ENCODE measurements at places on chromosomes 7 and 10.

DNA sequence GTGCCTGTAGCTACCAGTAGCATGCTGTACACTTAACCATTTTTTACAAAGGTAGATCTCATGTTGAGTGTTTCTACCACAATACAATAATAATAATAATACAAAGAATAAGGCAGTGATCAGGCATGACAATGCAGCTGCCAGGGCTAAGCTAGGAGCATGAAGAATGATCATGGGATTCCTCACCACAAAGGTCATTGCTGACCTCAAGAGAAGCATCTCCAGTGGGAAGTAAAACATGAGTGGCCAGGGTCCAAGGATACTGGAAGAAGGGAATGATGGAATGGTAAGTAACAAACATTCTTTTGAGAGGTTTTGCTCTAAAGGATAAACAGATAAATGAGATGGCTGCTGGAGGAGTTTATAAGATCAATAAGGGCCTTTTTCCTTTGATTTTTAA lies 591.1 kb downstream of the TNS3 start:
- no peak for DNase-seq

DNA sequence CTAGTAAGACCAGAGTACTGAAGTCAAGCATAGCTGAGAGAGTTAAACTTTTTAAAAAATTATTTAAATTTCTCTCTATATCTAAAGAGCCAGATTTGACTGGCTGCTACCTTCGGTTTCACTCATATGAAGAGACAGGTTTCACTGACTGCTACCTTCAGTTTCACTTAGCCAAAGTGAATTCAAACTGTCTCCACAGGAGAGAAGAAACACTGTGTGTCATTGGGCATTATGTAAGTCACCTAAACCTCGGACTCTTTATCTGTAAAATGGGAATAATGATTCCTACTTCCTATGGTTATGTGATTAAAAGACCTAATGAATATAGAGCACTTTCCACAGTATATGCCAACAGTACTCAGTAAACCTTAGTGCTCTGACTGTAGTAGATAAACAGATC lies 41.6 kb upstream of the MET start:
- DNase-seq = no peak

GRCh38 chr10:118488710-118489497 lies 106.5 kb downstream of the PRLHR start:
- no peak for DNase-seq

DNA sequence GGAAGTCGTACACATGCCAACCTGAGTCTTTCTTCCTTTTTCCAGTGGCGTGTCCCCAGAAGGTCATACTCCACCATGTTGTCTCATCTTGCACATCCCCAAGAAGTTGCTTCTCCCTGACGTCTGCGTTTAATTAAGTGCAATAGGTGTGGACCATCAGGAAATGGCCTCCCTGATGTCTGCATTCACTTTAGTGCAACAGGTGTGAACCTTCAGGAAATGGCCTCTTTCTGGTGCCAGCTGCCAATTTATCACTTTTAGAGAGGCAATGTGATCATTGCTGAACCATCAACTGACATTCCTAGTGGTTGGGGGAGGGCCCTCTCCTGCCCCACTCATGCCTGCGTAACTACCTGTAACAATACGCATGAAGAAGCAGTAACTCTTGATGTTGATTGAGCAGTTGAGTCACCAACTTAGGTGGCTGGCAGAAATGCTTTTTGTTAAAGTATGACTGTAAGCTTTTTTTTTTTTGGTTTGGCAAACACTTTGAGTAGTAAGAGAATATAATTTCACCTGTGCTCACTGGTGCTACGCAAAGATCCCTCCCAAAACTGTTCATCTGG lies 25.8 kb downstream of the SCIN start:
- no peak for DNase-seq

GRCh38 chr7:108417926-108418325 lies 38.3 kb downstream of the NRCAM start:
- no peak for DNase-seq

DNA sequence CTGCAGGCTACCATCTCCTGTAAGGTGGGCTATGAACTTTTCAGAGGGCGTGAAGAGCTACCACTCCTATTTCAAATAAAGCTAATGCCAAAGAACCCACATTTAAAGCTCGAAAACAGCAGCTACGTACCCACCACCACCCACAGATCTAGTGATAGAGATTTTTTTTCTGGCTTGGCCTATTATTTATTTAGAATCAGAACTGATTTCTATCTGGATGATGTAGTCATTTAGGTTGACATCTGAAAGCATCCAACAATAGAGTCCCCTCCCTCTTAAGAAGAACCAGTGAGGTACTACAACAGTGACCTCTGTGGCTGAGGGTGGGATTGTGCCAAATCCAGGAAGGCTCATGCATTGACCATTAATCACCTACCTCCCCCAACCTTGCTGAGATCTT lies 113.8 kb upstream of the ADO start:
- no peak for DNase-seq

DNA sequence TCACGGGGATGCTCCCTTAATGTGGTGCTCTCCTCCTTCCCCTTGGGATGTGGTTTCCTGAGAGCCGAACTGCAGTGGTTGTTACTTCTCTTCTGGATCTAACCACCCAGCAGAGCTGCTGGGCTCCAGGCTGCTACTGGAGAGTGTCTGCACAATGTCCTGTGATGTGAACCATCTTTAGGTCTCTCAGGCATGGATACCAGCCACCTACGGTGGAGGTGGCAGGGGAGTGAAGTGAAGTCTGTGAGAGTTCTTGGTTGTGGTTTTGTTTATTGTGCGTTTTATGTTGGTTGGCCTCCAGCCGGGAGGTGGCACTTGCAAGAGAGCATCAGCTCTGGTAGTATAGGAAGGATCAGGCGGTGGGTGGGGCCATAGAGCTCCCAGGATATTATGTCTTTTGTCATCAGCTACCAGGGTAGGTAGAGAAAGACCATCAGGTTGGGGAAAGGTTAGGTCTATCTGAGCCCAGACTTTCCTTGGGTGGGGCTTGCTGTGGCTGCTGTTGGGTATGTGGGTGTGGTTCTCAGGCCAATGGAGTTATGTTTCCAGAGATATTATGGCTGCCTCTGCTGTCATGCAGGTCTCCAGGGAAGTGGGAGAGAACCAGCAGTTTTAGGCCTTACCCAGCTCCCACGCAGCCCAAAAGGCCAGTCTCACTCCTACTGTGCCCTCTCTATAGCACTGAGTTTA lies 87.9 kb downstream of the KIF20B start:
- no peak for DNase-seq

DNA sequence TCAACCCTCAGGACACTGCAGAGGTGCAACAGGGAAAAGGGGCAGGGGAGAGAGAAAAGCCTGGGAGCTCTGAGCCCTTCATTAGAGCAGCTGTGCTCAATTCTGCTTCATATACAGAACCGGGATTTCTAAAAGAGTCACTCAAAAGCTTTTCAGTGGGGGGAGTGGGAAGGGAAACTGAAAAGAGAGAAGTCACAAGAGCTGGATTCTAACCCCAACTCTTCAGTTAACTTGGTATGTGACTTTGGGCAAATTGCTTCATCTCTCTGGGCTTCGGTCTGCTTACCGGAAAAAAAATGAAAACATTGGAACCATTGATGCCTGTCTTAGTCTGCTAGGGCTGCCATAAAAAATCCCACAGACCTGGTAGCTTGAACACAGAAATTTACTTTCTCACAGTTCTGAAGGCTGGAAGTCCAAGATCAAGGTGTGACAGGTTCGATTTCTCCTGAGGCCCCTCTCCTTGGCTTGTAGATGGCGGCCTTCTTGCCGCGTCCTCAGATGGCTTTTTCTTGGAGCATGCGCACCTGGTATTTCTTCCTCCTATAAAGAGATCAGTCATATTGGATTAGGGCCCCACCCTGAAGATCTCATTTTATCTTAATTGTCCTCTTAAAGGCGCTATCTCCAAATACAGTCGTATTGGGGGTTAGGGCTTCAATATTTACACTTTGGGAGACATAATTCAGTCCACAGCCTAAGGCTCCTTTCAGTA lies 118.3 kb upstream of the KMT2E start:
- DNase-seq = no peak

GRCh38 chr10:52128056-52128683 lies 185.9 kb upstream of the DKK1 start:
- no peak for DNase-seq

DNA sequence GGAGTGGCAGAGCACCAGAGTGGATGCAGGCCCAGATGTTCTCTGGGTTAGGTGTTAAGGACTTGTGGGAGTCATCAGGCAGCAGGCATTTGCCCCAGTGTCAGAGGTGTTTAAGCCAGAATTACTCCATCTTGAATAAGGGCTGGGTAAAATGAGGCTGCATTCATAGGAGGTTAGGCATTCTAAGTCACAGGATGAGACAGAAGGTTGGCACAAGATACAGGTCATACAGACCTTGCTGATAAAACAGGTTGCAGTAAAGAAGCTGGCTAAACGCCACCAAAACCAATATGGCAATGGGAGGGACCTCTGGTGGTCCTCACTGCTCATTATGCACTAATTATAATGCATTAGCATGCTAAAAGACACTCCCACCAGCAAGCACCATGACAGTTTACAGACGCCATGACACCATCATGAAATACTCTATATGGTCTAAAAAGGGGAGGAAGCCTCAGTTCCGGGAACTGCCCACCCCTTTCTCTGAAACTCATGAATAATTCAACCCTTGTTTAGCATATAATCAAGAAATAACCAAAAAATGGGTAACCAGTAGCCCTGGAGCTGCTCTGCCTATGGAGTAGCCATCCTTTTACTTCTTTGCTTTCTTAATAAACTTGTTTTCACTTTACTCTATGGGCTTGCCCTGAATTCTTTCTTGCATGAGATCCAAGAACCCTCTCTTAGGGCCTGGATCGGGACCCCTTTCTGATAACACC lies 882 bp upstream of the LRRC61 start:
- no peak for DNase-seq

DNA sequence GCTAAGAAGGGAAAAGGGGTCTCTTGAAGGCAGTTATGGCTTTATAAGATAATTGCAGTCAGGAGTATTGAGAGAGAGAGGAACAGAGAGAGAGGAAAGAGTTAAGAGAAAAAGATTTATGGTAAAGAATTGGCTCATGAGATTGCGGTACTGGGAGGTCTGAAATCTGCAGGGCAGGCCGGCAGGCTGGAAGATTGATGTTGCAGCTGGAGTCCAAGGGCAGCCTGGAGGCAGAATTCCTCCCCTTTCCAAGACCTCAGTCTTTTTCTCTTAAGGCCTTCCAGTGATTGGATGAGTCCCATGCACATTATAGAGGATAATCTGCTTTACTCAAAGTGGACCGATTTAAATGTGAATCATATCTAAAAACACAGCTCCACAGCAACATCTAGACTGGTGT lies 68.4 kb downstream of the HACD1 start:
- no peak for DNase-seq

GRCh38 chr10:100046021-100046486 lies 35.6 kb downstream of the CPN1 start:
- peak; percentile 58 for DNase-seq

- DNase-seq = no peak
Measured at GRCh38 chr10:14146501-14146900, 184.2 kb downstream of the FRMD4A start.

DNA sequence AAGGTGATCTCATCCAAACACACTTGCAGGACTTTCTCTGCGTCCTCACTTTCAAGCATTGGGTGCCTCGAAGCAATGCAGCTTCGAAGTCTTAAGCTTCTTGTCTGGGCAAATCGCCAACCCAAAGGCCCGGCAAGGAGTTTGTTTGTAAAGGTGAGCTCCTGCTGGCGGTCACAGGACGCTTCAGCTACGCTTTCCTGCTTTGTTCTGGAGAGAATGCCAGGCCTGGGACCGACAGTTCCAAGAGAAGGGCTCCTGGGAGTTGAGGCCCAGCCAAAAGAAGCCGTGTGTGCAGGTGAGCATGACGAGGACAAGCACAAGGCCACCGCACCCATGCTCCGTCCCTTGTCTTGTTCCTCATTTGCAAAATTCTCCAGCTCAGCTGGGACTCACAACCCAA lies 106.6 kb upstream of the DOCK1 start:
- no peak for DNase-seq

- DNase-seq = no peak
Measured at GRCh38 chr10:48428896-48429295, 122.4 kb downstream of the MAPK8 start.

- no peak for DNase-seq
Measured at GRCh38 chr10:77524281-77524711, 113.3 kb downstream of the KCNMA1 start.

DNA sequence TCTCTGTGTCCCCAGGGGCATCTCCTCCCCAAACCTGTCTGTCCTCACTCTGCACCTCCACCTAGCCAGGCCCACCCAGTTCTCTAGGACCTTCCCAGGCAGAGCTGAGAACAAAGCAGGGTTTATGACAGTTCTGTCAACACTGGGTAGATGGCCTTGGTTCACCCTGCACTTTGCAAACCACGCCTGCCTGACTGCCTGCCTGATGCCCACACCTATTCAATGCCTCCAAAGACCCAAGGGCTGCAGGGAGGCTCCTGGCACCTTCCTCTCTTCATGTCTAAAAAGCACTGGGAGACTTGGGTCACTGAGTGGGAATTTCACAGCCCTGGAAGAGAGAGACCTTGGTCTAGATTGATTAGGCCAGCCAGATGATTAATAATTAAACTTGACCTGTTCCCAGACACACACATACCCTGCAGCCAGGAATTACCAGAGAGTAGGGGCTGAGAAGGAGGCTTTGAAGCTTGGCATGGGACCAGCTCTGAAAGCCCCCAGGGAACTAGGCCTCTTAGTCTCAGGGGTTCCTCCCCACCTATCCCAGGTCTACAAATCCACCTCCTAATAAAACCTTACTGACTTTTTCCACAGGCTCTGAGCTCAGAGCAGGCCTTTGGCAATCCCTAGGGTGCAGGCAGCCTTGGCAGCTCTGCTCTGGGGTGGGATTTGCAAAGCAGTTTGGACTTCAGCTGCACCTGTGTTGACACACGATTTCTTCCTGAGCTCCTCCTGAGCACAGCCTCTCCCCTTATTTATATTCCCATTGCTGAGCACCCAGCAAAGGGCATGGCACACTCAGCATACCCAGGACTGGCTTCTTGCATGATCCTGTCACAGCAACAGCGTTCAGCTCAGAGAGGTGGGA lies 25.7 kb upstream of the PDCD4 start:
- peak; percentile 47 for DNase-seq

DNA sequence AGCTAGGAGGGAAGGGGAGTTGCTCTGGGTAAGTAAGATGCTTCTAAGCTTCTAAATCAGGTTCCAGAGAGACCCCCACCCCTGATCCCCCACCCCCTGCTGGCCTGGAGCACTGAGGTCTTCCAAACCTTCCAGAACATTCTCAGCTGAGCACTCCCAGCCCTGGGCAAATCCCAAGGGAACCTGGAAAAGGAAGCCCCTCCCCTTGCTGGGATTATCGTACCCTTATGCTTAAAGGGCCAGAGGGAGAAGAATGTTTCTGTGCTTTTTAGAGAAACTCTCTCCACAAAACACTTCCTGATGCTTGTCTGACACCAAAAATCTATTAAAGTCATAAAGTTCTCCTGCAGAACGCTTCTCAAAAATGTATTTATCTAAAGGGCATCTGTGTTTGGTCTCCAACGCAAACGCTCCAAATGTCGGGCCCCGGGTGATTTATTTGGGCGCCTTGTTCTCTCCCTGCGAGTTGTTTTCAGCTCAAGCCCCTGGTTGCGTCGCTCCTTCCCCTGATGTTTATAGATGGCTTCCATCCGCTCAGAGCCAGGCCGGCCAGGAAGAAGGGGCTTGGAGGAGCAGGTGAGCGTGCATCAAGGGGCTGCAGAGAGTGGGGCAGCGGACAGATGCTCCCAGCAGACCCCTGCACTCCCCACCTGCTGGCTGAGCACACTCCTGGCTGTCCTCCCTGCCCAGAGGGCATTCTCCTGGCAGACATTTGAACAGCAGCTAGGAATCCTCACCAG lies 8.2 kb upstream of the RET start:
- no peak for DNase-seq
